ENCODE measurements at places on chromosomes 7 and 10. TPM values are rescaled to one million over a fixed set of nuclear protein-coding genes. Genes with fewer than 3 reads are reported as not detected.

Gene NUTM2B
- 1.2 TPM for total RNA-seq

Gene ETV1
- total RNA-seq: 4.3 TPM

Gene NODAL
- total RNA-seq: 0.17 TPM

Gene CPA2
- total RNA-seq: 5.2 TPM

Gene HELLS
- 17.9 TPM for total RNA-seq

Gene GARIN1A
- total RNA-seq: 0.89 TPM

Gene EBF3
- 0.12 TPM for total RNA-seq

Gene TRPV5
- total RNA-seq: not detected

Gene LIPK
- total RNA-seq: not detected

Gene AGAP5
- total RNA-seq: 4.8 TPM

Gene HABP2
- total RNA-seq: not detected

Gene GNG11
- 4.1 TPM for total RNA-seq

- no peak for DNase-seq
Measured at GRCh38 chr7:36116347-36117202, 36.5 kb upstream of the EEPD1 start.

DNA sequence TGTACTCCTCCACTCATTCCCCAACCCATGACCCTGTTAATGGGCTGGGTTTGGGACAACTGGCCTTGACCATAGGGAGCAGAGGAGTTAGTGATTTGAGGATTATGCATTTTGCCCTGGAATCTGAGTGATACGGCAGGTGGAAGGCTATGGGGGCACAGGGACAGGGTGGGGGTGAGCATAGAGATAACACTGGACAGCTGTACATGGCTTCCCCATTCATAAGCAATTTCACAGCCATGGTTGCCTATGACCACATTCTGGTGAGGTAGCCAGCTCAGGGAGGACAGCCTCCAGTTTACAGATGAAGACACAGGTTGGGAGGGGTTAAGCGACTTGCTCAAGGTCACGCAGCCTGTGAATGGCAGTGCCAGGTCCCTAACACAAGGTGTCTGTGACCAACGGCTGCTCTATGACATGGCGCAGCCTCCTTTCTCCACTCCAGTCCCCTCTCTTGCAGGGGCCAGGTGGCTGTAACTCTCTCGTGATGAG is 319.5 kb downstream of the PLXNA4 start:
- no peak for DNase-seq

DNA sequence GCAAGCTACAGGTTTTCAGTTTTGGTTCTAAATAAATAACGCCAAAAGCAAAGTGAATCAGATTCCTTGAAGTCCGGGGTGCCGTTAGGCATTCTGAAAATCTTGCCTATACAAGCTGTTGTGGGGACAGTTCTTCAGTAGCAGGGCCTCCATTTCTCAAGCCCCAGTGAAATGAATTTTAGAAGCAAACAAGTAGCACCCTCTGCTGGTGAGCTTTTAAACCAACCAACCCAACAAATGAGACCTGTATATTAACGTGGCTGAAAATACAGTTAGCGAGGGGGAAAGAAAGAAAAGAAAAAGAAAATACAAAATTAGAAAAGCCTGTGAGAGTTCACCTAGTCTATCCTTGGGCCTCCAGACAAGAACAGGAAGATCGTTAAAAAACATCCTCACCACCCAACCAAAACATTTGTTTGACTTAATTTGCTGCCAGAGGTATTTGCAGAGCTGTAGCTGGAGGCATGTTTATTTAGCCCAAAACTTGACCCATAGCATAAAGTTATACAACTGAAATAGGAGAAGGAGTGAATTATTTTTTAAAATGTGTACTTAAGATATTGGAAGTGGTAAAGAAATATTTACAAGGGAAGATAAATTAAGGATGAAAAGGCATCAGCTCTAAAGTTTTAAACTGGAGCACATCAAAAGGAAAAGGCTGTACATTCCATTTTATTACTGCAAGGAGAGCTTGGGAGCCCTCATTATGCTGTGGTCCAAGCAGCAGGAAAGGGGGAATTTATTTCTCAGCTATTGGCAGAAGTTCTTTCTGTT is 98.9 kb downstream of the DYNC1I1 start:
- no peak for DNase-seq

DNA sequence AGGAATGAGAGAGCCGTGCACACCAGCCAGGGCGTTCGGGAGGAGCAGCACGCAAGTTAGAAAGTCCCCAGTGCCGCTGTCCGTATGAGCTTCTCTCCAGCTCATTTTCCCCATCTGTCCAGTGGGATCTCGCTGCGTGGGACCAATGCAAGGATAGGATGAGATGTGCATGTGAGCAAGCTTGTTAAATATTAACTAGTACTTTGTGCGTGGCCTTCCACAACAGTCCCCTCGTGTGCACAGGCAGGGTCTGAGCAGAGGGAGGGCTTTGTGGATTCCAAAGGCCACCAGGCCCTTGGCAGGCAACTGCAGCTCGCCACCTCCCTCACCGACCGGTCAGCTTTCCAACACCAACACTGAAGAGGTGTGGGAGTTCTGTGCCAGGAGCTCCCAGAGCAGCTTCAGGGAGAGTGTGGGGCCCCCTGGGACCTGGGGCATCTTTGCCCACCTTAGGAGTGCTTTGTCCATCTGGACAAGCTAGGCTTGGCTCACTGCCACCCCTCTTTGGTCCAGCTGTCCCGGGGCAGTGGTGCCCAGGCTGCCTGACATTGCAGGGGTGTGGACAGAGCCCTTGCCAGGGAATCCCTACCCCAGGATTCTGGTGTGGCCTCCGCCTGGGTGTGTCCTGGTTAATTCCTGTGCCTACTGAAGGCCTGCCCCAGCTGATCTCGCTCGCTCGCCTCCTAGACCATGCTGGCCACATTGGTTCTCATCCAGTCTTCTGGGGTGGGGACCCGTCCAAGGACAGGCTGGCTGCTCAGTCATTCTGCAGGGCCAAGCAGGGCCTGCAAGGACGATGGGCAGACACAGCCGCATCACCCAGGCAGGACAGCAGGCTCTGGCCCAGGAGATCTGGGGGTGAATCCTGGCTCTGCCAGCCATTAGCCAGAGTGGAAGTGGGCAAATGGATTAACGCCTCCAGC is 5.3 kb downstream of the FAM20C start:
- DNase-seq: no peak

- peak; percentile 7 for DNase-seq
Measured at GRCh38 chr10:86290933-86291615, 75.5 kb downstream of the GRID1 start.

DNA sequence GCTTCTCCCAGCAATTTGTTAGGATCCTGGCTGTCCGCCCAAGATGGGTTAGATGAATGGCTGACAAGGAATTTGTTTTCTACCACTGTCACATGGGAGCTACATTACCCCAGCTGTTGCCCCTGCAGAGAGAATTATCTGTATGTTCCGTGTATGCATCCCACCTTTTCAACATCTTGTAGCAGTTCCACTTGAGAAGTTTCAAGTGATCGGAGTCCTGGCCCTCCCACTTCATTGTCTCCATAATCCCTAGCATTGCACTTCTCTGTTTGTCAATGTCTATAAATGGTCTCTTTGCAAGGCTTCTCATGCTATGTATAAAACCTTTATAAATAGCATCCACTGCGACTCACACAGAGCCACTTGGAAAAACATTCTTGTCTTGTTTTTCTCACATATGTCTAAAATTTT is 972.5 kb downstream of the CNTNAP2 start:
- no peak for DNase-seq

GRCh38 chr7:19177269-19177668 is 32.0 kb upstream of the FERD3L start:
- DNase-seq: no peak

DNA sequence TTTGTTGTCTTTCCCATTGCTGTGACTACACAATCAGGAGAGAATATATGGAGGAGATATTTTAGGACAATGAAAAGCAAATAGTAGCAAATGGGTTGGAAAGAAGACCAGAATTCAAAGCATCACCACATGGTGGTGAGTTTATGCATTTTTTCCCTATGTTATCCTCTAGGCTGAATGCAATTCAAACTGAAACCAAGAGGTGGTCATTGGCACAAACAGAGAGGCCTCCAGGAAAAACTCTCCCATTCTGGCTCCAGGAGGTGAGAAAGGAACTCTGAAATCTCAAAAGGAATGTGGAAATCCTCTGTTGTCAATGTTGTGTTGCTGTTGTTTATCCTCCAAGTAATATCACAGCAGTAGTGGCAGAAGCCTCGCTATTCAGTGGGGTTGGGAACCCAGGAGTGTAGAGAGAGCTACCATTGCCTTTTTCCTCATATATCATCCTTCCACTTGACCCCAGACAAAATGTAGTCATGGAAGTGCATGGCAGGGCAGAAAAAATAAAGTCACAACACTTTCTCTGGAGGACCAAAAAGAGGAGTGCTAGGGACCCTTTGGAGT is 819.1 kb downstream of the GRID1 start:
- no peak for DNase-seq

GRCh38 chr7:40311307-40311706 is 176.5 kb downstream of the SUGCT start:
- no peak for DNase-seq

- no peak for DNase-seq
Measured at GRCh38 chr7:112359086-112359485, 91.2 kb upstream of the IFRD1 start.

GRCh38 chr10:79555354-79556309 is 4.6 kb downstream of the SFTPA2 start:
- DNase-seq: no peak

DNA sequence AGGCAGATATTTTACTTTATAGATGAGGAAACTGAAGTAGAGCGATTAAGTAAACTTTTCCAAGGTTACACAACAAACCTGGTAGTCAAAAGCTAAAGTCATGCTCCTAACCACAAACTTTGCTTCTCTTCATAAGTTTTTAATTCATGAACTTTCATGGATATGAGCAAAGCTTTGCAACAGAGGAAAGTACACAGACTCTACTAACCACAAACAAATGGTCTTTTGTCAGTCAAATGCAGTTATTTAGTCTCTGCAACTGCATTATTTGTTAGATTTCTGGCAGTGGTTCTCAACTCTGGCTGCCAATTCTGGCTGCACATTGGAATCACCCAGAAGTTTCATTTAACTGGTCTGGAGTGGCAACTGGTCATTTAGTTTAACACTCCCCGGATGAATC is 140.6 kb upstream of the TMEM168 start:
- DNase-seq: no peak

DNA sequence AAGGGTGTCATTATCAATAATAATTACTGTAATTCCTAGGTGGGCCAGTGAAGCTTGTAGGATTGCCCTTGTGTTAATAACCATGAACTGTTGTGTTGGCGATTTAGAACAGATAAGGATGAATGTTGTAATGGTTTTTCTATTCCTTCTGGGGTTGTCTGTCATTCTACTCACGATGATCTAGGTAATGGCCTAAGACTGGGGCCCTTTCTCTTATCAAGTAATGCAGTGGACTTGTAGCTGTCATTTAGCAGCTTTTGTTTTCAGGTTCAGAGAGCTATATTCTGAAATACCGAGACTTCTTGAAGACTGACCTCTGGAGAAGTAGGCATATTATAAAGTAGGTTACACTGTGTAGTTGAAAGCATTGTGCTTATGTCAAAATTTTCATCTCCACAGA is 110.2 kb downstream of the TAF3 start:
- DNase-seq: no peak

DNA sequence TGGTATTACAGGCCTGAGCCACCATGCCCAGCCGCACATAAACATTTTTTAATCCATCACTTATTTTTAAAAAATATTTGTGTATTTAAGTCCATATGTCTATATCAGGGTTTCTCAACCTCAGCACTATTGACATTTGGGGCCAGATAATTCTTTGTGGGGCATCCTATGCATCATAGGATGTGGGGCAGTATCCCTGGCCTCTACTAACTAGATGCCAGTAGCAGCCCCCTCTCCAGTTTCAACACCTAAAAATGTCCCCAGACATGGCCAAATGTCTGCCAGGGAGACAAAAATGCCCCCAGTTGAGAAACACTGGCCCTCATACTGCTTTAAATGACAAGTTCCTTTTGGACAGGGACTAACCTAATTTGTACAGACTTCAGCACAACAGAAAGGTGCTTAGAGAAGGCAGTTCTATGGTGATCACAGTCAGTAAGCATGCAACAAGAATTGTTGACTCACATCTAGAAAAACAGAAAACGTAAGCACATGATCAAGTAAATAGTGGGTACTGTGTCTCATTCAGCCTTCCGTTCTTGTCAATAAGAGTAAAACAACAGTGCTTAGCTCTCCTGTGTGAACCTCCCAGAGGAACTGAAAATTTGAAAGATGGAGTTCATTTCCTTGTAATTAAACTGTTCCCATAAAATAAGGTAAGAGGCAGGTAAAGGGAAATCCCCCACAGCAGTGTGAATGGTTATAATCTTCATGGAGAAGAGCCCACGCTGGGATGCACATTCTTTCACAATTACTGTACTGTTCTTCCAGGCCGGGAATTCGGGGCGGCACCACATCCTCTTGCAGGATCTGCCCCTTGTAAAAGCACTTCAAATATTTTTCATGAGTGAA is 17.3 kb upstream of the ADRB1 start:
- no peak for DNase-seq

DNA sequence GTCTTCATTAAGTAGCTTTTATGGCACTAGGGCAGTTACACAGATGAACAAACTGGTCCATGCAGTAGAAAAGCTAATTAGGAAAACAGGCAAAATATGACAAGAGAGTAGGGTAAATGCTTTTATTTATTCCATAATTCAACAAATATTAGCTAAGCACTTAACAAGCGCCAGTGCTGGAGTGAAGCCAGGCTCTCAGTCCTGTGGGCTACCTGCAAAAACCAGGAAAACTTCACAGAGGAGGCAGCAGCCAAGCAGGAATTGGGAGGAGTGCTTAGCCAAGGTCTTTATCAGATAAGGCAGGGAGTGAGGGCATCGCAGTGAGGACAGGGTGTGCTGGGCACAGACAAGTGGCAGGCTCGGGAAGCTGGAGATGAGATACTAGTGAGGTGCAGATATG is 4.9 kb upstream of the KAT6B start:
- DNase-seq: peak; percentile 38

- no peak for DNase-seq
Measured at GRCh38 chr10:3165196-3165595, 7.4 kb downstream of the PITRM1 start.

GRCh38 chr10:121648059-121648458 is 49.8 kb upstream of the FGFR2 start:
- DNase-seq: no peak

DNA sequence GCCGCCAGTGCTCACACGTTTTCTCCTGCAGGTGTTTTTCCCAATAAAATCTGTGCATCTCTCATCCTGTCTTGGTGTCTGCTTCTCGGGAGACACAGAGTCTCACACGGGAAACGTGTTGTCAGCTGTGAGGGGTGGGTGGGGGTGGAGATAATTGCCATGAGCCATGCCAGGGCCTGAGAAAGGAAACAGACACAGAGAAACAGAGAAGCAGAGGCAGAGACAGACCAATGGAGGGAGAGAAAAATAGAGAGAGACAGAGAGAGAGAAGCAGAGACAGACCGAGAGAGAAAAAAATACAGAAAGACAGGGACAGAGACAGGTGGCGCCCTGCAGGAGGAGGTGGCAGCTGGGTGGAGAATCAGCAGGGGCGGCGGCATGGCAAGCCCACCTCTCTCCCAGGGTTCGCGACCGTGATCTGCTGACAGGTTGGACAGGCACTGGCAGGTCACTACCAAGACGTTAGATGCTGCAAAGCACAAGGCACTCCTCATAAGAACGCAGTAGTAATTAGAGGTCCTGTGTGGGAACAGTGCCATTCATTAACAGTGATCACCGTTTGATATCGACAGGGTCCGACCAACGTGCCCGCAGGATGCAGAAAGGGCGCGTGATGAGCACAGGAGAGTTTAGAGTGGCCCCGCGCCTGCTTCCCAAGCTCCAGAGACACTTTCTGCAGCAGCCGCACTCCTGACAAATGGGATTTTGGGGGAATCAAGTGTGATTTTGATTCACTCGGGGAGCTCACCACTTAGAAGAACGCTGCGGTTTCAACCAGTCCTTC is 70.5 kb upstream of the INSIG1 start:
- DNase-seq: no peak
